ENCODE measurements at places on chromosomes 6 and 20.

DNA sequence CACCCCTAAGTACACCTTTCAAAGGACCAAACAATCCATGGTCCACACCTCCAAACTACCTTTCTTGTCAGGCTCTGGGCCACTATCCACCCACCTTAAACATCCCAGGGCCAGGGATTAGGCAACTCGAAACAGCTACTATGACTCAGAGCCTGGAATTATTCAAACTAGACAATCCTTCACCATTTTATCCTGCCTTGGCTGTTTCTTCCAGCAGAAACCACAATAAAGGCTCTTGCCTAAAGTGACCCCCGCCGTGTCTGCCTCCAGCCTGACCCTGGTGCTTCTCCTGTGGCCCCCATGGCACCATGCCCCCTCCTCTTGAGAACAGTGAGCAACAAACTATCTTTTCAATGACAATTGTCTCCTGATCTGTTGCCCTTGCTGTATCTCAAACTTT is 195.5 kb downstream of the EPM2A start:
- no peak for DNase-seq

- DNase-seq: no peak
These were observed 222.2 kb downstream of the LY86 start for GRCh38 chr6:6810727-6811126.

GRCh38 chr20:8271727-8272126 is 139.7 kb downstream of the PLCB1 start:
- DNase-seq: no peak

- no peak for DNase-seq
These were observed 601.7 kb upstream of the ARID1B start for GRCh38 chr6:156175433-156175832.

- DNase-seq: no peak
These were observed 39.7 kb downstream of the BFSP1 start for GRCh38 chr20:17491488-17491887.

GRCh38 chr6:13524801-13525508 is 37.6 kb upstream of the GFOD1 start:
- DNase-seq: no peak

DNA sequence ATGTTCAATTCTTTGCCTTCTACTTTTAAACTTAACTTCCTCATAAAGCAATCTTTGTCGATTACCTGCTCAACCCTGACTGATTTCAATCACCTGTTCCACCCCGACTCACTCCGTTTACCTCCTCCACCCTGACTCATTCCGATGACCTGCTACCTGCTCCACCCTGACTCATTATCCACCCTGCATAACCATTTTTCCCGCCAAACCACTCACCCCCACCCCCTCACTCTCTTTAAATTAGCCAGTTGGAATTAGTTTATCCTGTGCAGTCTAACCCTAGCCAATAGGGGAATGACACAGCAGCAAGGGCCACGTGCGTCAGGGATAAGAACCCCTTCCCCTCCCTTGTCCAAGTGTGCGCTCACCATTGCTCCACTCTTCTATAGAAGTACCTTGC is 56.7 kb upstream of the MRAP2 start:
- no peak for DNase-seq

DNA sequence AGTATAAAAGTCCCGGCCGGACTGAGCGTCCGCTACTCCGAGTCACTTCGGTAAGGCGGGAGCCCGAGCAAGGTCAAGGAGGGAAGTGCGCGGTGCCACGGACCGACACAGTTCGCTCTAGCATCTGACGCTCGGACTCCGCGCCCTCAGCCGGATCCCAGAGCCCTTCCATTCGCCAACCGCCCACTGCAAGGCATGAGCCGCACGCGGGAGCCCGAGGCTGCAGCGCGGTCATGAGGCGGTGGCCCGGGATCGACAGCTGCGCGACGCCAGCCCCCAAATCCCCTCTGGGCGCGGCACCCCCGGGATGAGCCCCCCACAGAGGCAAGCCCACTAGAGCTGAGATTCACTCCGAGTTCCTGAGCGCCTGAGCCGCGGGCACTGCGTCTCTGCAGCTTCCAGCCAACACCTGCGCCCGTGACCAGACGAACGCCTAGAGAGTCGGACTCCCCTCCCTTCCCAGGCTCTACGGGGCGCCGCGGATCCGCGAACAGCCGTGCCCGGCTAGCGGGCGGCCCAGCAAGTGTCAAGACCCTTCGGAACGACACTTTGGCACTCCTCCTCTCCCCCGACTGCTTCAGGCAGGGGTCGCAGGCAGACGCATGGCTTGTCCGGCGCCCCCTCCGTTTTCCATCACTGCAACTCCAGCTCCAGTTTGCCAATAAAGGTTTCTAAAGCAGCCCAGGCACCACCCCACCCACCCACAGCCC is 725 bp upstream of the ISM1 start:
- peak; percentile 54 for DNase-seq

- no peak for DNase-seq
These were observed 3.5 kb upstream of the YTHDF1 start for GRCh38 chr20:63219447-63219821.

DNA sequence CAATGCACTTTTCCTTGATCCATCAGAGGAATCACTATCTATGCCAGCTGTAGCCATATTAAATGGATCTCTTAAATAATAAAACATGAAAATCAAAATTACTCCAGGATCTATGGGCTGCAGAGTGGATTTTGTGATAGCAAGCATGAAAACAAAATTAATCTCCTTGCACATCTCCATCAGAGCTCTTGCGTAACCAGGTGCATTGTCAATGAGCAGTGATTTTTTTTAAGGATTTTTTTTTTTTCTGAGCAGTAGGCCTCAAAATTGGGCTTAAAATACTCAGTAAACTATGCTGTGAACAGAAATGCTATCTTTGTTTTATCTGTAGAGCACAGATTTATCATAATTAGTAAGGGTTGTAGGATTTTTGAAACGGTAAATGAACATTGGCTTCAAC is 11.5 kb upstream of the CST3 start:
- no peak for DNase-seq

- DNase-seq: no peak
These were observed 258.9 kb downstream of the COL12A1 start for GRCh38 chr6:74946961-74947360.

GRCh38 chr6:52130440-52130839 is 43.0 kb upstream of the PKHD1 start:
- DNase-seq: no peak

DNA sequence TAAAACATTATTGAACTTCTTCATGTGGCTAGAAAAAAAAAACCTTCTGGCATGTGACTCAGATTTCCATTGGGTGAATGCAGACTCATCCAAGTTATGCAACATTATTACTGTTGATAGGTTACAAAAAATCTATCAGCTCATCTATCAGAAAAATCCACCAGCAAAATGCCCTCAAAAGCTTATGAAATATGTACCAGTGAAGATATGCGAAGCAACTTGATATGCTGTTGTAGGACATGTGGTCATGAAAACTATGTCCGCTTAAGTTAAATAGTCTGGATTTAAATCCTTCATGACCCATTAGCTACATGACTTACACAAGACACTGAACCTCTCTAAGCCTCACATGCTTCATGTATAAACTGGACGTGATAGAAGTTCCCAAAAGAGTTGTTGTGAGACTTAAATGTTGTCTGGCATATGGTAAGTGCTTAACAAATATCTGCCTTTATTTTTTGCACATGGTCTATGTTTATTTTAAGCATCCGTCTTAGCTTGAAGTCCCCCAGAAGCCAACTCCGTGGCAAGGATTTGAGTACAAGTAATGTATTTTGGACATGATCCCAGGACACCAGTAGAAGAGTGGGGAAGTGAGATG is 12.5 kb upstream of the BFSP1 start:
- DNase-seq: no peak

- DNase-seq: peak; percentile 79
These were observed 30.0 kb upstream of the ZNF217 start for GRCh38 chr20:53623454-53624211.

- DNase-seq: no peak
These were observed 26.8 kb downstream of the FBXL4 start for GRCh38 chr6:98920904-98921431.

DNA sequence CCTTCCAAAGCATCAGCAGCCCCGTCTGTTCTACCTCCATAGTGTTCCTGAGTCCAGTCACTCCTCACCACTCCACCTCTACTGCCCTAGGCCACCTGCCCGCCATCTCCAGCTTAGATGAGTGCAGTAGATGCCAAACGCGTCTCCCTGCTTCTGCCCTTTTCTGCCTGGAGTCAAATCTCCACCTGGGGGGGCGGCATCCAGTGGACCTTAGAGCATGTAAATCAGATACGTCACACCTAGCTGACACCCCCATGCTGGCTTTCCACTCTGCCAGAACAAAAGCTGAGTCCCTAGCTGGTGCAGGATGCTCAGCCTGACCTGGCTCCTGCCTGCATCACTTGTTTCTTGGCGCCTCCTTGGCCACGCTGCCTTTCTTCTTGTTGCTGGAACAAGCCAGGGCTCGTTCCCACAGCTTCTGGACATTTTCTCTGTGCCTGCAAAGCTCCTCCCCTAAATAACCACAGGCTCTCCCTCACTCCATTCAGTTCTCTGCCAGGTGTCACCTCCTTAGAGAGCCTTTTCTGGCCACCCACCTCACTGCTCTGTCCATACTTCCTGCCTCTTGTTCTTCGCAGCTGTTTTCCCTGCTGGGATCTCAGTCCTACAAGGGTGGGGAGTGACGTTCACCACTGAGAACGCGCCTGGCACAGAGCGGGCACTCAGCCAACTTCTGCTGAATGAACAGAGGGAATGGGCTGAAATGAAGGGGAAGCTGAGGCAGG is 5.8 kb downstream of the DDR1 start:
- DNase-seq: no peak

DNA sequence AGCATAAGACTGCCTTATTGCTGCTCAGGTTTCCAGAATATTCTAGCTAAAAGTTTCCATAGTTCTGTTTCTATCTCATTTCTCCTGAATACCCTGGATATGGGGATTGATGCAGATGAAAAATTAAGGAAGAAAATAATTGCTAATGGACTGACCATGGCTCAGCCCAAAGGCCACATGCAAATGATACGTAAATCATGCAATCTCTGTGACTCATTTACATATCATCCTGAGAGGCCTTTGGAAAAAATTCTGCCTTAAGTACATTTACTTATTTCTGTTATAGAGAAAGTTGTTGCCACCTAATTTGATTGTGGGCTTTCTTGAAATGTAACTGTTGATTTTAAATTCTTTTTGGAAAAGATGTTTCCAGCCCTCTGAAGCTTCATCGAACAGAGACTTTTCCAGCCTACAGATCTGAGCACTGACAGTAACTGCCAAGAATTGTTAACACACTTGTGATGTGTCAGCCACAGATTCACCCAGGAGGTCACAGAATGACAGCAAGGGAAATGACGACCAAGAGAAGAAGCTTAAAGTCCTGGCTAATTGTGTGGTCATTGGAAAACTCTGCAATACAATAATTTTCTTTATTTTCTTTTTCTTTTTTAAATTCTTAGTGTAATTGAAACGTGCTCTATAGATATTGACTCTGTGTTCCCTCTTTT is 174.8 kb downstream of the DOK5 start:
- no peak for DNase-seq

DNA sequence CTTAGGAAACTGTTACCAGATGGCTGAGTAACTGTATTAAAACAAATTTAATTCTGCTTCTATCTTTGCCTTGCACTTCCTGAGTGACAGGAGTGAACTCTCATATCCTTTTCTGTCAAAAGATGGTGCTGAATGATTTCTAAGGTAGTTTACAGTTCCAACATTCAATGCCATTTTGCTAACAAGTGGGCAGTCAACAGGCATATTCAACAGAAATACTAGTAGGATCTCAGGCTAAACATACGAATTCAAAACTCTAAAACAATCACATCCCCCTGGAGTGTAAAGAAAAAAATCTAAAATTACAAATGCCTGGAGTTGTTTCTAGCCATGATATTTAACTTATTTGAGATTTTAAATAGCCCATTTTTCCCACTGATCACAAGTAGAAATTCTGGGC is 6.7 kb downstream of the PSMB9 start:
- no peak for DNase-seq

- DNase-seq: no peak
These were observed 85.5 kb upstream of the ZNF217 start for GRCh38 chr20:53678990-53679596.

DNA sequence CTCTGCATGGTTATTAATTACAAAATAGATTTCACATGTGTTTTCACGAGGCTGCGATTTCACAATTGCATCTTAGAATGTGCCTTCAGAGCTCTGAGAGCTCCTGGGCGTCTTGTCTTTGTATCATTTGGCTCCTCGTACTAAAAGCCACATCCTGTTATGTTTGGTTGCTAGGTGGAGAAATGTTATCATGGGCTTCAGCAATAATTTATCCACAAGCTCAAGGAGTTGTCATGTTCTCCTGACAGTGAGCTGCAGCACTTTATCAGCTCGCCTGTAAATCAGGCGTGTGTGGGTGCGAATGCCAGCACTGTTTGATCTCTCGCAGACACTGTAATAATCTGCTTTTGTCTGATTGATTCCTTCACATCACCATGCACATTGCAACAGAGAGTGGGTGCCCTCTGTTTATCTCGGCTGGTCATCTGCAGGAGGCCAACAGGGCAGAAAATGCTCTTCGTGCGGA is 218.6 kb upstream of the ZFP64 start:
- DNase-seq: peak; percentile 30

GRCh38 chr6:46734867-46735719 is at the start of gene PLA2G7:
TSS of gene PLA2G7 (minus strand) at chr6:46735375. CDS start at chr6:46722891, 12,484 bp downstream.
- no peak for DNase-seq

DNA sequence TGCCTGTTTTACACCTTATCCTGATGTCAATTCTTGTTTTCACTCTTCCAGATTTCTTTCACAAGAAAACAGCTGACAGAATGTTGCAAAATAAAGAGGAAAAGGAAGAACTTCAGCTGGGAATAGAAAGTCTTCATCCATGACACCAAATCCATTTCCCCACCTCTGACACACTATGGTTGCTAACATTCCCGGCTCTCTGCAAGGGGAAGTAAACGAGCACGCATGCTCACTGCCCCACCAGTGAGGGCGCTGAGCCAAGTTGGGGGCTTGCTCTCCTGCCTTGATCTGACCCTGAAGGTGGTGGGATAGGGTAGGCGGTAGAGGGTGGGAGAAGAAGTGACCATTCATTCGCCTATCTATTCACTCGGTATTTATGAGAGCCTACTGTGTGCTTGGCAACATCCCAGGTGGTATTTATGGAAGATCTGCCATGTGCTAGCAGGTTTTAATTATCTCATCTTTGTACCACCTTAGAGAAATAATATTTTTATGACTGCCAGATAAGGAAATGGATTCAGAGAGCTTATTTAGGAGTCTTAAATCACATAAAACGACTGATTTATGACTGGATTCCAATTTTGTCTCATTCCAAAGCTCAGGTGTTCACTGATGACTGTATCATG is 206.2 kb downstream of the FOXC1 start:
- DNase-seq: no peak

GRCh38 chr6:112116221-112116620 is 28.8 kb downstream of the FAM229B start:
- no peak for DNase-seq

- DNase-seq: no peak
These were observed 138.6 kb downstream of the AHI1 start for GRCh38 chr6:135358985-135359384.

- DNase-seq: no peak
These were observed 1654.1 kb downstream of the GRIK2 start for GRCh38 chr6:103047567-103047966.

DNA sequence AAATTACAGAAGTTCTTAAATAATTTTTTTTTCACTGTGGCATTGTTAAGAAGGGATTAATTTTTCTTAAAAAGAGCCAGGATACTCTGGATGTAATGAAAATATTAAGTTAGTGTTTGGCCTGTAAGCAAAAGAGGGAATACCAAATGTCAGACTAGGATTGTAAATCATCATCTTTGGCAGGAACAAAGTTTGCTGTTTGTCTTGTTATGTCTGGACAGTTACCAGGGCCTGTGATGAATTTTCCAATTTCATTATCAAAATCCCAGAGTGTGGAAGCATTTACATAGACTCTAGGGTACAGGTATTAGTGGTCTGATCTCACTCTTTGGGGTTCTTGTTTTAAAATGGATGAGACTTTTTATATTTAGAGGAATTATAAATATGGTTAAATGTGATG is 26.1 kb downstream of the CEP57L1 start:
- peak; percentile 26 for DNase-seq
